ENCODE measurements at places on chromosomes 1 and 21.

- no peak for DNase-seq
Measured at GRCh38 chr1:44266400-44267344, 53.4 kb downstream of the DMAP1 start.

DNA sequence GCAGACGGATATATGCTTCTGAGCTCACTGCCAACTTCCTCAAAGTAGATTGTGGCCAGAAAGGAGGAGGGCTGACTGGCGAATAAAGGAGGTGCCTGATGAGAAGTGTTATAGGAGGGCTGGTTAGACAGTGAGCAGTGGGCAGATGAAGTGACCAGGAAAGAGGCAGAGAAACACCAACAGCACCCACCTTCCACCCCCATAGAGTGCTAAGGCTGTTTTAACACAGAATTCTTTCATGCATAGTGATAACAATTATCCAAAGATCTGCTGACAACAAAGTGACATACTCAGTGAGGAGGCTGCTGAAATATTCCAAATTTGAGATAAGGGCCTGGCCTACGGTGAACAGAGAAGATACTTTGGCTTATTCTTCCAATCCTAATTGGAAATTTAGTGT is 21.2 kb upstream of the MTR start:
- DNase-seq, result no peak

GRCh38 chr21:23475281-23476219 is 2131.7 kb downstream of the MRPL39 start:
- no peak for DNase-seq

GRCh38 chr1:93593854-93594602 is 87.6 kb downstream of the BCAR3 start:
- DNase-seq, result no peak

- no peak for DNase-seq
Measured at GRCh38 chr1:240508201-240508600, 103.8 kb downstream of the GREM2 start.

DNA sequence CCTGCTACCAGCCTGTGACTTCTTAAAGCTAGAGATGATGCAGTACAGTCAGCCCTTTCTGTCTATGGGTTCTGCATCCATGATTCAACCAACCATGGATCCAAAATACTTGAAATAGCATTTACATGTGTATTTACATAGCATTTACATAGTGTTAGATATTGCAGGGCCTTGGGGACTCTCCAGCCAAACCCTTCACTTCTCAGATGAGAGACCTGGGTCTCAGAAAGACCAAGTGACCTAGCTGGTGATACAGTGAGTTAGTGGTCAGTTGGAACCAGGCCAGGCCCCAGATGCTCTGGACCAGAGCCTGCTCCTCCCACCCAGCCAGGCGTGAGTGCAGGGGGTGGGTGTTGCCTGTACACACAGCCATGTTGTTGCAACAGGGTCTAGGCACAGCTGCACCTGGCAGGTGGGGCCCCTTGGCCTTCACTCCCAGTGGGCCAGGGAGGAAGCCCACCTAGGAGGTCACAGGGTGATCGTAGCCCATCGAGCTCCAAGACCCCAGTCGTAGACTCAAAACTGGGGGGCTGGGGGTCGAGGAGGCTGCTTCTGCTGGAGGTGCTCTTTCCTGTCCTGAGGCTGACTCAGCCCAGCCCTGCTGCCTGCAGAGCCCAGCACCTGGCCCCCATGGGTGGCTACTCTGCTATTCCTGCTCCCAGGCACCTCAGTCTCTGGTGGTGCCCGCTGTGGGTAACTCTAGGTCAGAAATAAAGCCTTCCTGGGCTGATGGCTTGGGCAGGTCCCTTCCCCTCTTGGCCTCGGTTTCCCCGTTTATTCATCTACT is 7.7 kb downstream of the TMEM61 start:
- no peak for DNase-seq

DNA sequence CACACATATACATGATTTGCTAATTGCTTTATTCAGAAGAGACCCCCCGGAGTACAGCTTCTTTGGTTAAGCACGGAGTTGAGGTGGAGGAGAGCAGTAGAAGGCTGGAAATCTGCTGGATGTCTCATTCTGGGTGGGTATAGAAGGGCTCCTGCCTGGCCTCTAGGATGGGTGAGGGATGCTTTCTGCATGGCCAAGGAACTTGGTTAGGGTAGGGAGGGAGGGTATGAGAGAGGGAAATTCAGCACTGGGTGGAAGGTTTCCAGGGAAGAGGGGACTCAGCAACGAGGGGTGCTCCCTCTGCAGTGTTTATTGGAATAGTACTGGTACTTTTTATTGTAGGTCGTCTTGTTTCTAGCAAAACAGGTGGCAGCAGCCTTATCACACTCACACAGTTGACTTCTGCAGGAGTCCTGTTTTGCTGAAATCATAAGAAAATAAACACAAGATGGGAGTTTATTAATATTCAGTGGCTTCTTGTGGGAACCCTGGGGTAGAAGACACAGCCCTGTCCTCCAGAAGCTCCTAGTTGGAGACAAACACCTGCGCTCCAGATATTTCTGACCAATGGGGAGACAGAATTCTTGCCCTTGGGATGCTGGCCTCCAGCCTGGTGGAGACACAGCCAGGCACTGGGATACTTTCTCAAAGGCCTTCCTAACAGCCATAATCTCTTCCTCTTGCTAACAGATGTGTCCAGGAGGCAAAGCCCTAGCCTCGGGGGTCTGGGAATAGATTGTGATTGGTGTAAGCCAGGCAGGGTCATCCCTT is 3.8 kb downstream of the PLA2G2A start:
- DNase-seq, result no peak

DNA sequence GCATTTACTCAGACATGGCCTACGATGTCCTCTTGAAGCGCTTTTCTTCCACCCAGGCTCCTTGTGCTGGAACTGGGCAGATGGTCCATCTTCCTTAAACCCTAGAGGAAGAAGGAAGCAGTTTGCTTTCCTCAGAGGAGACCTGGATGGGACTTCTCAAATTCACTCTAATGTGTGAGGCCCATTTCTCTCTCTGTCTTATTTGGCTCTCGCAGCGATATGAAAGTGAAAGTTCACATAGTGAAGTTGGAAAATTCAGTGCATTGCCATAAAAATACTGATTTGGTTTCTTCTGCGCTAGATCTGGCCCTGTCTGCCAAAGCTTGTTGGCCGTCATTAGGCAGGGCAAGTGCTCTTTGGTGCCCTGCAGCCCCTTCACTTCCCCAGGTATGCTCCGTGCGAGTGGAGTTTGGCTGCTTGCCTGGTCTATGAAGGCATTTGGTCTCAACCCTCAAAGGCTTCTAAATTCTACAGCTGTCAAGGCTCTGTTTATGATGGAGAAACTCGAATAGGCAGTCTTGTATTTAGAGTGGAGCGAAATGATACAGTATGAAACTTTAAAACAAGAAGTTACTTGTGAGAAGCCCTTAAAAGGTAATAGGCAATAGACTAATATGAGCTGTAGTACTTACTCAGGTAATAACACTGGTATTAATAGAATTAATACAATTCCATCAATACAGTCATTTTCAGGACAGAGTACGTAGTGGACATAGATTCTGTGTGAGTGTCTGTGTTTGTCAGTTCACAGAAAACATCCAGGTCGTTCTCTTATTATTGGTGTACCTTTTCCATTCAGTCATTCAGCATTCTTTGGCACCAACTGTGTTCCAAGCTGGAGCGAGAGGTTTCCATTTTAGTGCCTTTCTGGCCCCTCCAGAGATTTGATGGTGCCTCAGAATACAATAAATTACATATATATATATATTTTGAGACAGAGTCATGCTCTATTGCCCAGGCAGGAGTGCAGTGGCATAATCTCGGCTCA is 20.5 kb downstream of the SZRD1 start:
- no peak for DNase-seq

GRCh38 chr1:8335246-8335645 is 17.3 kb downstream of the SLC45A1 start:
- no peak for DNase-seq

DNA sequence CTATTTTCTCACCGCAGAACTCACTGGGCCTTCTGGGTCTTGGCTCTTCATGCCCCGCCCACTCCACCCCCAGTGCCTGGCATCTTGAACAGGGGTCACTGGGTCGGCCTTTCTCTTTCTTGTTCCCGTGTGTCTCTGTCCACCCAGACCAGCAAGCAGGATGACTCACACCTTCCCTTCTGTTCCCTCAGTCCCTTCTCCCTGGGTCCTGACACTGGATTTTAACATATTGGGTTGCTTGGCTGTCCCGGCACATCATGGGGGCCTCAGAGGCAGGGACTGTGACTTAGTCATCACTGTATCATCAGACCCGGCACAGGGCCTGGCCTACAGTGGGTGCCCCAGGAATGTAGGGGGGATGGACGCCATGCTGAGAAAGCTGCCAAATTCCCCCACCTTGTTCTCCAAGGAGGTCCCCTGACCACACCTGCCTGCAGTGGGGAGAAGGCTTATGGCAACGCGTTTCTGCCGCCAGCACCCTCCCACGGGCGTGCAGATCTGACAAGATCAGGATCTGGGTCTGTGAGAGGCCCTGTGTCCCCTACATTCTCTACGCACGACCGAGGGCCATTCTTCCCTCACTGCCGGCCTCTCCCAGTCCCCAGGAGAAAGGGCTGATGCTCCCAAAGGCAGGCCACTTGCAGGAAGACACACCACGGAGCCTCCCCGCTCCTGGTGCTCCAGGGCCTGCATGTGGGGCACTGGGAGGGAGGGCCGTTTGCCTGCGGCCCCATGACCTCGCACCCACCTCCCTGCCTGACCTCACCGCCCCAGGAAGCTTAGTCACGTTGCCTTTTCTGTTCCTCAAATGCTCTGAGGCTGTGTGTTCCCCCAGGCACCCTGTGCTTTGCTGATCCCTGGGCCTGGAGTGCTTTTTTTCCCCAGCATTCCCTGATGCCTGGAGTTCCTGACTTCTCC is 157.2 kb upstream of the TMEM51 start:
- no peak for DNase-seq

GRCh38 chr1:92482665-92483609 is 3.8 kb downstream of the GFI1 start:
- peak; percentile 25 for DNase-seq

GRCh38 chr1:117976381-117976780 is 46.8 kb downstream of the WDR3 start:
- no peak for DNase-seq

DNA sequence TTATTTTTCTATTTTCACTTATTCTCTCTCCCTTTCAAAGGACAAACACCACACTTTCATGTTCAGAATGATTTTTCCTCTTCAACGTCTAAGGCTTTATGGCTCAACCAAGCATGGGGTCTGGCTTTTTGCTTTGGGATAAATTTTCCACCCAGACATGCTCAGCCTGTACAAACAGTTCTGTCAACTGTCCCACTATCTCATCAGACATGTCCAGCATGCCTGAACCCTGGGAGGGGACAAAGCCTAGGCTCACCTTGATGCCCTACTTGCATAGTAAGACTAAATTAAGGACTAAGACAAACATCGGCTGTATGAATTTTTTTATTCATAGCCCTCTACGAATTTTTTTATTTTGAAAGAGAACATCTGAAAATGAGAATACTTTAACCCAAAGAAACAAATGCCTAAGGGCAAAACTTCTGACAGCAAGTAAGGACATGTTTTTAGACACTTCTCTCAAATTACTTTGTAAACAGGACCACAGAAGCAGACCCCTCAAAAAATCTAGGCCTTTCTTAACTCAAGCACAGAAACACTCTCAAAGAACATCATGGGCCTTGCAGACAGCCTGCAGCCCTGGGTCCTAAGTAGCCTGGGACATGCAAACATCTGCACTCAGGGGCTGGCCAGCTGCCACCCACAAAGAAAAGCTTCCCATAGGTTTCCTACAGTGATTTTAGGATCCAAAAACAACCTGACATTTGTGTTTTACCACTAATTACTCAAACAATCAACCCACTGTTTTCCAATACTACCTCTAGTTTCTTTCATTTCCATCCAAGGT is 72.3 kb upstream of the PALMD start:
- DNase-seq, result no peak

DNA sequence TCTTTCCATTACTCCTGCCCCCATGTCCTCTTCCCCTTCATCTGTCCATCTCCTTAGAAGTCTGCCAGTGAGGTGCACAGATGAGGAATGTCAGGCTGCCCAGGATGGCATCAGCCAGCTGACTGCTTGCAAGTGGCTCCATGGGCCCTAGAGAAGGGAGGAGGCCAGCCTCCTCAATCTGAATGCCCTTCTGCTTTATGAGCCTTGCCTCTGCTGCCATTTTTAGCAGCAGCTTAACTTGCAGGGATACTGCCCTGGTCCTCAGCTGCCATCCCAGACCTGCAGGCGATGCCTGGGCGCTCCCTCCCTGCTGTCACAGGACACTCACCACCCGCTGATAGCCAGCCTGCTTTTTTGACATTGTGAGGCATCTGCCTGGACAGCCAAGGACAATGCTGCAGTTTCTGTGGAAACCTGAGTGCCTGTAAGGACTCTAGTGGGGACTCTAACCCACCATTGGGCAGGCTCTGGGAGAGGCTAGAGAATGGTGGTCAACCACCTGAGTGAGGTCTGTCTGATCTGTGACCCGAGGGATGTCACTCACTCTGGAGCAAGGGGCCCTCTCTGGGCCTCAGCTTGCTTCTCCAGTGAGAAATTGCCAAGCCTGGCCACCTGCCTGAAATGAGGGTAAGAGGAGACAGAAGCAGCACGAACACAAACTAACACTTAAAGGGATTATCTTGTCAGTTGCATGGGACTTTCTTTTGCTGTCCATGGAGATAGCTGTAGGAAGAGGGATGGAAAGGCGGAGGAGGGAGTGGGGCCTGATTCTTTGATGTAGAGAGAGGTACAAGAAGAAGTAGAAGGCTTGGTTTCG is 185.0 kb downstream of the MIS18A start:
- no peak for DNase-seq

- peak; percentile 25 for DNase-seq
Measured at GRCh38 chr1:42456754-42457089, 379 bp downstream of the PPCS start.

- DNase-seq, result no peak
Measured at GRCh38 chr1:15764269-15764764, 5.7 kb downstream of the FBLIM1 start.

DNA sequence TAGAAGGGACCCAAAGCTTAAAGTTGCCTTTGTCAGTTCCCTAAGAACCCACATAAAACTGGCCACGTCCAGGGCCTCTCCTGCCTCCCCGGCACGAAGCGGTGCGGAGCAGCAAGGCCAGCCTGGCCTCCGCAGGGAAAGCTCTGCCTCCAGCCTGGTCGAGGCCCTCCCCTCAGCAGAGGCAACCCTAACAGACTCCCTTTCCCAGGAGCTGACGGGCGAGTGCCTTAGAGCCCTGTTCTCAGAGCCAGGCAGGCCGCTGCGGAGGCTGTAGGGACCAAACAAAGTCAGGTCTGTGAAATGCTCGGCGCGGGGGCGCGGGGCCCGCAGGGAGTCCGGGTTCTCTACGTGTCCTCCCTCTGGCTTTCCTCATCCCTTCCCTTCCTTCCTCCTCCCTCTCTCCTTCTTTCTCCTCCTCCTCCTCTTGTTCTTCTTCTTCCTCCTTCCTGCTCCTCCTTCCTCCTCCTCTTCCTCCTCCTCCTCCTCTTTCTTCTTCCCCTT is 40.7 kb downstream of the RIPK4 start:
- no peak for DNase-seq

GRCh38 chr1:85617633-85618100 is 37.1 kb downstream of the CCN1 start:
- DNase-seq, result no peak

GRCh38 chr1:116265931-116266863 is 106.8 kb upstream of the ATP1A1 start:
- DNase-seq, result no peak

- no peak for DNase-seq
Measured at GRCh38 chr21:46154155-46154954, 1.0 kb downstream of the FTCD start.
